Heart left ventricle (tissue), 16 donors: ENCODE measurements at places on chromosomes 4 and X. TPM values are rescaled to one million over a fixed set of nuclear protein-coding genes. Genes with fewer than 3 reads are reported as not detected.
A peak's percentile ranks its signal among the peaks of the same experiment; 100 is the strongest.

GRCh38 chr4:153763404-153763803, 3.6 kb upstream of the RNF175 start:
- no peak overlapping the region for H3K4me3 ChIP-seq
- H3K36me3 ChIP-seq: no peaks in the 10 kb centered on the region
- H3K27ac ChIP-seq: no peak overlapping the region
- no peaks in the 10 kb centered on the region for H3K27me3 ChIP-seq
- H3K4me1 ChIP-seq: peaks cover 11% of the 10 kb centered on the region

DNA sequence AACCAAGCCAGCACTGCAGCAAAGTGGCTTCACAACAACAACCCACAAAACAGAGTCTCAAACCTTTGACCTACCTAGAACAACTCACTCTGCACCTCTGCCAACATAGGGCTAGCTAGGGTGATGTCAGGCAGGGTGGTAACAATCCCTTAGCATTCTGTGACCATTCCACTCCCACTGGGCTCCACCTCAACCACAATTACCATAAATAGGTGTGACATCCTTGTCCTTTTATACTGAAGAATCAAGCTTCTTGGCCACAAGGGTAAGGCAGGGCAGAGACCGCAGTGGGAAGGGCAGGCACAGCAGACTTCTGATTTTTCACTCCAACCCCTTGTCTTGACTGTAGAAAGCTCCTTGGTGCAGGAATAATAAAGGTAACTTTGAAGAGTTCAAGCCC, 795.4 kb upstream of the DIAPH2 start:
- H3K27ac ChIP-seq: no peak overlapping the region
- no peak for DNase-seq
- H3K36me3 ChIP-seq: no peaks in the 10 kb centered on the region
- no peaks in the 10 kb centered on the region for H3K4me1 ChIP-seq
- no peak overlapping the region for H3K4me3 ChIP-seq
- H3K27me3 ChIP-seq: peaks cover 3% of the 10 kb centered on the region

DNA sequence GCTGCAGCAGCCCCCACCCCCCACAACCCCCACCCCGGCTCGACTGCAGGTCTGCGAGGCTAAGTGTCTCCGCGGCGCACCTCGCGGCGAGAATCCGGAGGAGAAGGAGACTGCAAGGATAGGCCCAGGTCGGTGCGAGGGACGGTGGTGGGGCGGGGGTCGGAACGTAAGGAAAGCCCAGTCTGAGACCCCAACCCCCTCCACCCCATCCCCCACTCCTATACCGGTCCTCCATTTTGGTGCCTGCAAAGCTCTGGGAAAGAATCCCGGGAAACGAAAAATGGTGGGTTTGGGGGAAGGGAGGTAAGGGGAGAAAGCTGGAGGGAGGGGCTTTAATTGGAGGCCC, 614 bp downstream of the BEX3 start:
- H3K27ac ChIP-seq: peak overlapping the region; percentile 69
- no peaks in the 10 kb centered on the region for H3K27me3 ChIP-seq
- H3K4me1 ChIP-seq: no peaks in the 10 kb centered on the region
- peak overlapping the region; percentile 64 for H3K4me3 ChIP-seq
- DNase-seq: no peak
- peaks cover 9% of the 10 kb centered on the region for H3K36me3 ChIP-seq

Gene AMELX
- not detected for total RNA-seq

Gene SPACA5
- not detected for total RNA-seq

GRCh38 chr4:177369372-177369771, 59.7 kb downstream of the NEIL3 start:
- no peak for DNase-seq
- H3K27ac ChIP-seq: no peak overlapping the region
- no peaks in the 10 kb centered on the region for H3K4me1 ChIP-seq
- H3K27me3 ChIP-seq: no peaks in the 10 kb centered on the region

Gene FOXR2
- total RNA-seq: not detected

DNA sequence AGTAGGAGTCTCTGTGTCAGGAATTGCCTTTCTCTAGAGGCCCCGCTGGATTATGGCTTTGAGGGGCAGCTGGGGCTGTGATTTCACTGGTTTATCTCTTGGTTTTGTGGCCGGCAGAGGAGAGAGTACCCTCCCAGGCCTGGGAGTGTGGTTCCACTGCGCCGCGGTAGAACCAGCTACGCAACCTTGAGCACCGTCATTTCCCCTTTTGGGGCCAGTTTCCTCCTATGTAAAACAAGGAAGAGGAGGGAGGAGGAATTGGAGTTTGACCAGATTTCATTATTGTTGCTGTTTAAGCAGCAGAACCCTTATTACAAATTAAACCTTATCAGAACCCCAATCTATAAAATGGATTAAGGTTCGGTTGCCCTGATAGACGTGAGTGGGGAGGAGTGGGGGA, 4.4 kb downstream of the SOX3 start:
- no peak overlapping the region for H3K27ac ChIP-seq
- no peak overlapping the region for H3K4me3 ChIP-seq
- no peaks in the 10 kb centered on the region for H3K36me3 ChIP-seq
- DNase-seq: no peak
- H3K27me3 ChIP-seq: peaks cover 4% of the 10 kb centered on the region

Gene ARHGEF9
- total RNA-seq: 49.7 TPM

DNA sequence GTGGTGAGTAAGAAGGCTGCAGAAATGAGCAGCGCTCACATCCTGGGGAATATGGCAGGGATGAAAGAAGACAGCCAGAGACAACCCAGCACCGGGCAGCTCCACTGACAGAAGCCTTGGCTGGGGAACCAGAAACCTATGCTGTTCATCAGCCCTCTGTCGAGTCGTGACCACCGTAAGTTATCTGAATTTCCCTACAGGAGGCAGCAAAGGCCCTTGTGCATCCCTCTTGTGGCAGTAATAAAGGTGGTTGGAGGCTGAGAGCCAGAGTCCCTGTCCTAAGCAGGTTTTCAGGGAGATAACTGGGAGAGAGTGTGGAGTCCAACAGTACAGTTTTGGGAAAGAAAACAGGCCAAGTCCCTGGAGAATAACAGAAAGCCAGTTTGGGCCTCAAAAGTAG, 194.0 kb upstream of the BOD1L1 start:
- H3K4me1 ChIP-seq: no peaks in the 10 kb centered on the region
- no peak overlapping the region for H3K4me3 ChIP-seq
- no peaks in the 10 kb centered on the region for H3K36me3 ChIP-seq
- no peaks in the 10 kb centered on the region for H3K27me3 ChIP-seq
- H3K27ac ChIP-seq: no peak overlapping the region

Gene PRR32
- total RNA-seq: not detected

DNA sequence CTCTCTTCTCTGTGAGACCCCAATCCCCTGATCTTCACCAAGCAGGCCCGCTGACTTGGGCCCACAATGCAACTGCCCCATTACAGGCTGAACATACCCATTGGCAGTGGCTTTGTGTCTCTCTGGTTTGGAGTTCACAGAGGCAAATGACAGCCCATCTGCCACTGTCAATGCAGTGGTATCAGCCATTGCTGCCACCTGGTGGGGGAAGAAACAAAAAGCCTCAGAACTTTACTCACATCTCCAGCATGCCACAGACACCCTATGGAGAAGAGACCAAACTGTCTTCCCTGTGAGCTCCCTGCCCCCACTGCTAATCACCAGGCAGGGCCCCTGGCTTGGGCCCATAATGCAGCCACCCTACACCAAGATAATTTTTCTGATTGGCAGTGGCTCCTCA, 729.3 kb upstream of the ACTRT1 start:
- no peak for DNase-seq
- no peak overlapping the region for H3K27ac ChIP-seq
- no peaks in the 10 kb centered on the region for H3K27me3 ChIP-seq
- no peaks in the 10 kb centered on the region for H3K4me1 ChIP-seq
- no peak overlapping the region for H3K4me3 ChIP-seq
- no peaks in the 10 kb centered on the region for H3K36me3 ChIP-seq

Gene NR0B1
- not detected for total RNA-seq

DNA sequence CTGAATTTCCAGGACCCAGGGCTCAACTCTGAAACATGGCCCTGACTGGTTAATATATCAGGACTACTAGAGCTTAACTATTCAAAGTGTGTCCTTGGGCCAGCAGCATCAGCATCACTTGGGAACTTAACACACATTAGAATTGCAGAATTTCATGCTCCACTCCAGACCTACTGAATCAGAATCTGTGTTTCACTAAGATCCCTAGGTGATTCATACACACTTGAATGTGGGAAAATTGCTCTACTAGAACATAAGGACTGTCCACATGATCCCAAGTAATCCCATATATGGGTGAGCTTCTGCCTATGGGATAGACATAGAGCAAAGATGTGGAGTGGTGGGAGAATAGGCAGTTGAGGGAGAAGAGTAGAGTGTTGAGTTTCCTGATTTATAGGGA, 192.5 kb upstream of the CLNK start:
- no peak for DNase-seq
- H3K36me3 ChIP-seq: no peaks in the 10 kb centered on the region
- no peaks in the 10 kb centered on the region for H3K4me1 ChIP-seq
- H3K27ac ChIP-seq: no peak overlapping the region
- H3K4me3 ChIP-seq: no peak overlapping the region

Gene SLC26A1
- not detected for total RNA-seq

GRCh38 chr4:10495651-10496050, 38.4 kb upstream of the ZNF518B start:
- H3K36me3 ChIP-seq: no peaks in the 10 kb centered on the region
- no peak overlapping the region for H3K27ac ChIP-seq
- no peaks in the 10 kb centered on the region for H3K27me3 ChIP-seq
- no peak for DNase-seq
- H3K4me1 ChIP-seq: no peaks in the 10 kb centered on the region
- H3K4me3 ChIP-seq: no peak overlapping the region

Gene NOCT
- total RNA-seq: 16.8 TPM

- H3K4me3 ChIP-seq: no peak overlapping the region
- no peak overlapping the region for H3K27ac ChIP-seq
- no peak for DNase-seq
- H3K4me1 ChIP-seq: peaks cover 14% of the 10 kb centered on the region
Measured at GRCh38 chr4:2359591-2360395, 58.7 kb downstream of the ZFYVE28 start.

DNA sequence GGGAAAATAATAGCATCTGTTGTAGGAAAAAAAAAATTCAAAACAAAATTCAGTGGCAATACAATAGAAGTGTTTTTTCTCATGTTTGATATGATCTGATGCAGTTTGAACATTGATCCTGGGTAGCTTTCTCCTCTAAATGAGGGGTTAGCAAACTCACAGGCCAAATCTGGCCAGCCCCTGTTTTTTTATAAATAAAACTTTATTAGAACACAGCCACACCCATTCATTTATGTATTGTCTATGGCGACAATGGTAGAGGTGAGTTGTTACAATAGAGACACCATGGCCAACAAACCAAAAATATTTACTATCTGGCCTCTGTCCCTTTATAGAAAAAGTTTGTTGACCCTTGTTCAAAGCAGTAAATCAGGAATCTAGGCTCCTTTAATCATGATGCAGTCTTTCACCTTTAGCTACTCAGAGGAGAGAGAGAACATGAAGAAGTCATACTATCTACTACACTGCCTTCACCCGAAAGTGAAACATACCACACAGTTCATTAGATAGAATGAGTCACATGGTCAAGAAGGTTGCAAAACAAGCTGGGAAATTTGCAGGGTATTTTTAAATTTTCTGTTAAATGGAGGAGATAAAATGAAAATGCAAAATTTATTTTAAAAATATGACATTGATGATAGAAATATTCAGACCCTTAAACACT, 186.6 kb upstream of the MAOA start:
- H3K4me3 ChIP-seq: no peak overlapping the region
- H3K27ac ChIP-seq: no peak overlapping the region

GRCh38 chr4:1864076-1865008, 6.9 kb upstream of the NSD2 start:
- H3K4me3 ChIP-seq: no peak overlapping the region
- no peak overlapping the region for H3K27ac ChIP-seq
- DNase-seq: no peak
- H3K27me3 ChIP-seq: no peaks in the 10 kb centered on the region

DNA sequence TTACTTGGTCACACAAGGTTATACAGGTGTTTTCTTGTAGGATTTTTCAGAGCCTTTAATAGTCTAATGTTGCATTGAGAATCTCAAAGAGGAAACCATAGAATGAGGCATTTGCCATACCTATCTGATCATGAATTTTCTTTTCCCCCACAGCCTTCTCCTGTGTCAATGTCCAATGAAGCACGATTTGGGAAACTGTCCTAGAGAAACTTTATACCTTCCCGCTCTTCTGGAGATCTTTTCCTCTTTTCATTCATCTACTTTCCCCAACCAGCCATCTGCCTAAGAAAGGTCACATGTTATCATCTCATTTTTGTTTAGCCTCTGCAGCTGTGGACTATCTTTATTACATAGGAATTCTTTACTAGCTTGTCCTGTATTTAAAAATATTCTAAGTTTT, 19.9 kb downstream of the VSIG4 start:
- H3K4me1 ChIP-seq: no peaks in the 10 kb centered on the region
- DNase-seq: no peak
- H3K27ac ChIP-seq: no peak overlapping the region
- no peaks in the 10 kb centered on the region for H3K36me3 ChIP-seq
- H3K4me3 ChIP-seq: no peak overlapping the region

DNA sequence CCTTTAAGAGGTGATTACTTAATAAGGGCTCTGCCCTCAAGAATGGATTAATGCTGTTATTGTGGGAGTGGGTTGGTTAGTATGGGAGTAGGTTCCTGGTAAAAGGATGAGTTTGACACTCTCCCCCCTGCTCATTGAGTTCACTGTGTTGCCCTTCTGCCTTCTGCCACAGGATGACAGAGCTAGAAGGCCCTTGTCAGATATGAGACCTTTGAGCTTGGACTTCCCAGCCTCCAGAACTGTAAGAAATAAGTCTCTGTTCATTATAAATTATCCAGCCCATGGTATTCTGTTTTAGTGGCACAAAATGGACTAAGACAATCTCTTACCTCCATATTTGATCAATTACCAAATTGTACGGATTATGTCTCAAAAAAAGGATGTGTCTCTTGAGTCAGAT, 114.3 kb upstream of the NAP1L5 start:
- no peaks in the 10 kb centered on the region for H3K27me3 ChIP-seq
- DNase-seq: no peak
- no peak overlapping the region for H3K4me3 ChIP-seq
- no peaks in the 10 kb centered on the region for H3K36me3 ChIP-seq
- no peak overlapping the region for H3K27ac ChIP-seq

GRCh38 chr4:93515208-93515607, 313.3 kb upstream of the ATOH1 start:
- DNase-seq: no peak
- no peak overlapping the region for H3K27ac ChIP-seq
- no peaks in the 10 kb centered on the region for H3K27me3 ChIP-seq
- no peak overlapping the region for H3K4me3 ChIP-seq
- no peaks in the 10 kb centered on the region for H3K36me3 ChIP-seq
- H3K4me1 ChIP-seq: no peaks in the 10 kb centered on the region

Gene FAM9C
- total RNA-seq: 0.23 TPM

Gene CASK
- 15.3 TPM for total RNA-seq

GRCh38 chr4:3486541-3487540, 23.7 kb downstream of the DOK7 start:
- peaks cover 63% of the 10 kb centered on the region for H3K4me1 ChIP-seq
- peak overlapping the region; percentile 96 for H3K27ac ChIP-seq
- peaks cover 38% of the 10 kb centered on the region for H3K27me3 ChIP-seq
- no peak overlapping the region for H3K4me3 ChIP-seq
- no peaks in the 10 kb centered on the region for H3K36me3 ChIP-seq
- DNase-seq: no peak
